ENCODE measurements at places on chromosomes 6 and 20.

DNA sequence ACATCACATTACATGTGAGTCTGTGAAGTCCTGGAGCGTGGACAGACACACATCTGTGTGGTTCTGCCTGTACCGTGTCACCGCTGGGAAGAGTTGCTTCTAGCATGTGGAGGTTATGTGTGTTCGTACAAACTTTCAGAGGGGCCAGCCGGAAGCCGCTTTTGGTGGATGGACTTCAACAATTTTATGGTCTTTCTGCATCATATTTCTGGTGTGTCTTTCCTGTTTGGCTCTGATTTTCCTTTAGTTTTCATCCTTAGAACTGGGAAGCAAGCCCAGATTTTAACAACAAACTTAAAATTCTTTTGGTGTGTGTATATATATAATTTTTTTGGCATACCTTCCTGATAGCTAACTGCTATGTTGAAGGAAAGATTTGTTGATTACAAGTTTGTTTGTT, 71.2 kb downstream of the TIAM2 start:
- no peak for DNase-seq

DNA sequence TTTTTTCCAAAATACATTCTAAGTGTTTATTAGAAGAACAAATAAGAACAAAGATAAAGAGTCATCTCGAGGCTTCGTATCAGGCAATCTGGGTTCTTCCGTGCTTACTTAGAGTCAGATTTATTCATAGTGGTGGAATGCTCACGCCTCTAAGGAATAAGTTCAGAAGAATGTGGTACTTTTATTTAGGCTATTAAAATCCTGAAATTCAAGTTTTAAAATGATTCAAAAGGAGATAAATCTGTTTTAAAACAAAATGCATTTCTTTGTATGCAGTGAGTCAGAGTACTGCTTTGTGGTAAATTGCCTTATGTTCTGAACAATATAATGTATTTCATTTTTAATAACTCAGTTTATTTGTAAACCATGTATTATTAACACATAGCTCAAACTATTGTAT, 89.1 kb downstream of the FUT9 start:
- DNase-seq: no peak

DNA sequence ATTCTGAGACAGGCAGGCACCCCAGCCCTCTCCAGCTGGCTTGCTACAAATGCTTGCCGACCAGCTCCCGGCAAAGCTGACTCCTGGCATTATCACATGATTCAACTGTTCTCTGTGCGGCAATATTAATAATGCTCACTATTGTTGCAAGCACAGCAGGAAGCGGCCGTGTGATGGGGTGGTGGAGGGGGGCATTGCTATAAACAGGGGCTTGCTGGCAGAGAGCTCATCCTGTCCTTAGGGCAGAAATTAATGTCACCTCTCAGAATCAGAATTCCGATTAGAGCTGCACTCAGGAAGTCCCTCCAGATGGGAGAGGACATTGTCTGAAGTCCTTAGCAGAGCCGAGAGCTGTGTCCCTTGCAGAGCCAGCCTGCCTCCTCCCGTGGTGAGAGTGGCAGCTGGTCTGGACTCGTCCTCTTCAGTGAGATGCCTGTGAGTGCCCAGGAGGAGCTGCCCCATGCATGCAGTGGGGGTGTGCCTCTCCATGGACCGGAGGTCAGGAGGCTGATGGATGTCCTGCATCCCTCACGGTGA, 162.5 kb downstream of the CDH4 start:
- DNase-seq: no peak

DNA sequence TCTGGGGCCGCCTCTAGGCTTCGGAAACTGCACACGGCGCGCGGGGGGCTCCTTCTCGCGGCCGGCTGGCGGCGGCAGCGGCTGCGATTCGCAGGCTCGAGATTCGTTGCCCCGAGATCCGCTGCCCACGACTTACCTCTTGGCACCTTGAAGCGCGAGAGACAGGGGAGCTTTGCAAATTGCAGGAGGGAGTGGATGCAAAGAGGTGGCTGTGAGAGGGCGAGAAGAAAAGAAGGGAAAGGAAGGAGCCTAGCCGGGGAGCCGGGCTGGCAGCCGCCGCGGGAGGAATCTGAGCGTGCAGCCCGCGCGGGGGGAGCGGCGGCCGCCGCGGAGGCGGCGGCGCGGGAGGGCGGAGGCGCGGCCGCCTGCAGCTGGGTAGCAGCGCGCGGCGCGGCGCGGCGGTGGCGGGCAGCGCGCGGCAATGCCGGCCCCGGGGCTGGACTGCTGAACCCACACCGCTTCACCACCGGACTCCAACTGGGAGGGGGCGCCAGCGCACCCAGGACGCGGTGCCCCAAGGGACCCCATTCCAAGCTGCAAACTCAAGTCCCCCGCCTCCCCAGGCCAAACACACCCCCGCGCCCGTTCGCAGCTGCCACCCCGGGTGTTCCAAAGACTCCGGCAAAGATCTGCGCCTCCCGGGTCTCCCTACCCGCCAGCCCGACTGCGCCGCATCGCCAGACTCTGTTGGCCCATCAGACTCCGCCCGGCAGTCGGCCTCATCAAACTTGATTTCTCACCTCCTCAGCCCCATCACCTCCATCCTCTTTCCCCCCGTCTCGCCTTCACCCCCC, 44.2 kb upstream of the SUPT3H start:
- DNase-seq: no peak

DNA sequence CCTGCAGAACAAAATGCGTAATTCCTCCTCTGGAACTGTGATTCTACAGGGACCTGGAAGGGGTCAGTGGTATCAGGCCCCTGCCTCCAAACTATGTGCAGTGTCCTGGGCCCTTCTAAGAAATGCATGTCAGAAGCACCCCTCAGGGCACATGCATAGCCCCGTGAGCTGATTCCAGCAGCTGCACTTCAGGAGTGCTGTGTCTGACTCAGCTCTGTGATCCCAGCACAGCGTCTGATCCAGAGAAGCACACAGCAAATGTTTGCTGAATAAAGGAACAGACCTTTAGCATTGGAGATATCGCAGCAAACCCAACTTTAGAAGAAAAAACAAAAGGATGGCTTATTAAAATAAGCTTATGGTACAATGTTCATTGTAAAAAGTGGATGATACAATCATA, 15.8 kb upstream of the MAFB start:
- no peak for DNase-seq

- no peak for DNase-seq
These were observed 61.7 kb upstream of the C20orf144 start for GRCh38 chr20:33600414-33600813.

Measured in cortex of kidney (tissue), 1 donor.